ENCODE measurements at places on chromosomes 7 and 10. TPM values are rescaled to one million over a fixed set of nuclear protein-coding genes. Genes with fewer than 3 reads are reported as not detected.

DNA sequence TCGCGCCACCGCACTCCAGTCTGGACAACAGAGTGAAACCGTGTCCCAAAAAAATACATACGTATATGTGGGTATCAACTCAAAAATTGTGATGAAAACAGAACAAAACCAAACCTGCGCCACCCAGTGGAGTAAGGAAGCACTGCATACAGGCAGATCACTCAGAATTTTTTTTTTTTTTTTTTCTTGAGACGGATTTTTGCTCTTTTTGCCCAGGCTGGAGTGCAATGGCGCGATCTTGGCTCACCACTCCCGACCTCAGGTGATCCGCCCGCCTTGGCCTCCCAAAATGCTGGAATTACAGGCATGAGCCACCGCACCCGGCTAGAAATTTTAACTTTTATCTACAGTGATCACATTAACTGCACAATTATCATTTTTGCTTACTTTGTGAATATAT, 9.1 kb upstream of the TMEM236 start:
- DNase-seq: peak; percentile 63

GRCh38 chr7:157246052-157246451, 90.8 kb upstream of the DNAJB6 start:
- DNase-seq: no peak

DNA sequence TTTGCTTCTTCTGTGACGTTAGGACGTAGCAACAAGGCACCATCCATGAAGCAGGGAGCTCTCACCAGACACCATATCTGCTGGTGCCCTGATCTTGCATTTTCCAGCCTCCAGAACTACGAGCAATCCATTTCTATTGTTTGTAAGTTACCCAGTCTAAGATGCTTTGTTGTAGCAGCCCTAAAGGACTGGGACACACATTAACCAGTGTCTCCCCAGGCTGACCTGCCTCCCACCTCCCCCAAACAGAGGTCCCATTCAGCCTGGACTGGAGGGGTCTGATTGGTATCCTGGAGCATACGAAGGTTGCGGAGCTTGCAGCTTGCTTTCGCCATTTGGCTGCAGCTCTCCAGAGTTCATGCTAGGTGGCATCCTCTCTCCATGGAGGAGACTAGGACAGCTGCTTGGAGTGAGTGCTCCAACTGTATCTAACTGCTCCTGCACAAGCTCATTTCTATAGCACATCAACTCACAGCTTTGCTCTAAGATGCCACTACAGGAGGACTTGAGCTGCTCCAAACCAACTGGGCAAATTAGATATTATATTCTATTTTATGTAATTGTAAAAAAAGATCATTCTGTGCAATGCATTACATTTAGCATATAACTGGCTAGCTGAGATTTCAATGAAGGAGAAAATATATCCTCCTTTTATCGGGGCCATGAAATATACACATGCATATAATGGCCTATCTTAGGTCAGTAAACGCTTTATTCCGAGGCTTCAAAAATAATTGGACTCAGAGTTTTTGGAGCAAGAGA, 8.0 kb upstream of the GRK5 start:
- DNase-seq: peak; percentile 75

DNA sequence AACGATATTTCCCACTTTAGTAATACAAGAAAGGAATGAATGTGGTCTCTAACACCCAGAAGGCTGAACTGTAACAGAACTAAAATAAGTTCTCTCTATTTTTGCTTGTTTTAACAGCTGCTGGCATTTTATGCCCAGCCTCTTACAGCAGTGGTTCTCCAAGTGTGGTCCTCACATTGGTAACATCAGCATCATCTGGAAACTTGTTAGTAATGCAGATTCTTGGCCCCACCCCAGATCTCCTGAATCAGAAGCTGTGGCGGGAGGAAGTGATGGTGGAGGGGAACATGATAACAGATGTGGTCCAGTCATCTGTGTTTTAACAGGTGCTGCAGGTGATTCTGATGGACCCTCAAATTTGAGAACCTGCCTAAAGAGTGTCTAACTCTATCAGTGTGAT, 170.1 kb downstream of the TMEM26 start:
- no peak for DNase-seq

DNA sequence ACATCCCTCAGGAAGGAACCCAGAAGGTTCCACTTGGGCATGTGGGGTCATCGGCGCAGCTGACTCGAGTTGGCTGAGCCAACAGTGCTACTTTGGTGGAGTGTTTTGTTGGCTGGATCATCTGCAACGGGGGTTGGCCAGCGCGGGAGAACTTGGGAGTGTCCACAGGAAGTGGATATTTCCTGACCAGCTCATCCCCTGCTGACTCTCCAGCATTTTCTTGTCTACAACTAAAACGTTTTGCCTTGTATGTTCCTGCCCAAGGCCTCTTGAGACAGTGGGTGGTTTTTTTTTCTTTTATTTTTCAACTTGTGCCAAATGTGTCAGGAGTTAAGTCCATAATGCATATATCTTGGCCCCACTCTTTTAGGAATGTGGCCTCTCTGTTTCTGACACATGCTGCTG, 208.6 kb downstream of the ZNF365 start:
- peak; percentile 98 for DNase-seq

GRCh38 chr7:8035647-8036518, 67.3 kb downstream of the GLCCI1 start:
- peak; percentile 16 for DNase-seq

- peak; percentile 59 for DNase-seq
Measured at GRCh38 chr7:97480772-97481390, 251.0 kb upstream of the TAC1 start.

- DNase-seq: peak; percentile 34
Measured at GRCh38 chr10:65611592-65611991, 1314.2 kb upstream of the LRRTM3 start.

GRCh38 chr7:104793066-104793465, 220.9 kb upstream of the KMT2E start:
- DNase-seq: no peak

The CYP2W1 gene
- total RNA-seq: not detected

The LIPJ gene
- total RNA-seq: under 0.01 TPM

Data from RPMI7951 (cell line).